ENCODE measurements at places on chromosomes 6 and 20.

DNA sequence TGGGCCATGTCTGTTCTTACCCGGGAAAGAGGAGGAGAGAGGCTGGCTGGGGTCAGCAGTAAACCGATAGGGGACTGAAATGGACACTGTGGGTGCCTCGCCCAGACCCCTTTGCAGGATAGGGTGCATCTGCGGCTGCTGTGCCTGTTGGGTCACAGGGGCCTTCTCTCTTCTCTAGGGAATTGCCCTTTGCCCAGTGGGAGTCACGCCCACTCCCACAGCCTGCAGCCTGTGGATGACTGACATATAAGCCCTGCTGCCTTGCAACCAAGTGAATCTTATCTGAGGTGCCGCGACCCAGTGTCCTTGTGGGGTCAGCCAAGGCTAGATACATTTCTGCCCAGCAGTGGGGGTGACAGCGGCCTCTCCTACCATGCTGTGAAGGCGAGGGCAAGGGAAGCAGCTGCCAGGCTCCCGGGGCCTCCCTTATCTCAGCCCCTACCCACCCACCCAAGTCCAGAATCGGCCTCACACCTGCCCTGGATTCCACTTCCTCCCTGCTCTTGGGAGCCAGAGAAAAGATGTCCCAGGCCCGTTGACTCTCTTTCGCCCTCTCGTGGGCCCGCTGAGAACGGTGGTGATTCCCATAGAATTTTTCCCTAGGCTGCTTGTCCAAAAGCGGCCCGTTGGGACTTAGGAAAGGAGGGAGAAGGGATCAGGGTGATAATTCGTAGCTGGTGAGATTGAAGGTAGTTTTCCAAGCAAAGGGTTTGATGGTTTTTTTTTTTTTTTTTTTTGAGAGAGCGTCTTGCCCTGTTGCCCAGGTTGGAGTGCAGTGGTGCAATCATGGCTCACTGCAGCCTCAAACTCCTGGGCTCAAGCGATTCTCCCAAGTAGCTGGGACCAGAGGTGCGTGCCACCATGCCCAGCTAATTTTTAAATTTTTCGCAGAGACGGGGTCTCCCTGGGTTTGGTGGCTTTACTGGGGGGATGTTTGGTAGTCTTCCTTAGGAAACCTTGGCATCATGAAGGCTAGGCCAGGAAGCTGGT is 76.4 kb upstream of the RNF24 start:
- peak; percentile 66 for DNase-seq

- no peak for DNase-seq
Measured at GRCh38 chr20:62656919-62657588, 14.8 kb downstream of the SLCO4A1 start.

- no peak for DNase-seq
Measured at GRCh38 chr20:20277894-20278335, 90.0 kb upstream of the INSM1 start.

- no peak for DNase-seq
Measured at GRCh38 chr6:4504700-4505099, 271.5 kb upstream of the CDYL start.

GRCh38 chr6:157660414-157660813 is 162.6 kb upstream of the SNX9 start:
- DNase-seq: no peak
